Right ventricle myocardium inferior (tissue), 1 donor: ENCODE measurements at places on chromosomes 7 and 10. TPM values are rescaled to one million over a fixed set of nuclear protein-coding genes. Genes with fewer than 3 reads are reported as not detected.

DNA sequence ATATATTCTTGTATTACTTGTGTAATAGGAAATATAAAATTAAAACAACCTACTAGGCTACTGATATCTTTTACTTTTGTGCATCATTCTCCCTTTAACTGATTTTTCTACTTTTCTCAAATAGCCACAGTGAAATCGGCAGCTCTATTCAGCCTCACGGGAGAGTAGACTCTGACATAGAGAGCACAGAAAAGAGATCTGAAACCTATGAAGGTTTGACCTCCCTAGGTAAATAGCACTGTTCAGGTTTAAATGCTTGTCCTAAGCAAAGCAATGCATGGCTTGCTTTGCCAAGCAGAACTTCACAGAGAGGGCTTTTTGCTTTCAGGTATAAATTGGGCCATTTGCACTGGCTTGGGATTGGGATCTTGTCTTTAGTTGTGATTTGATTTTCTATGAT lies 53.1 kb downstream of the ACADSB start:
- no peak for DNase-seq

DNA sequence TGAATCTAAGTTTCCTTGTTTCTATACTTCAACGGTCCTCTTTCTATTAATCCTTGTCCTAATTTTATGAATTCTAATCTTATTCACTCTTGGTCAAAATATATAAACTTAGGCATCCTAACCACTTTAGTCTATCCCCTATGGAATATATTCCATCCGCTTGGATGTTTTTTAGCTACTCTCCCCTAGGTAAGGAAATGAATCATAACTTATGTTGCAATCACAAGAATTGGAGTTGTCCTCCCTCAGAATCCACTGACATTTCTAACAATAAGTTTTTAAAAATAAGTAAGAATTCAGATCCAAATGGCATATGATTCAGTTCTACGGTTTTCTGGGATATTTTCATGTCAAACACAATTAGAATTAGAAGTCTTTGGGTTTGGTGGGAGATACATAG lies 1081.6 kb downstream of the SORCS1 start:
- DNase-seq: no peak

DNA sequence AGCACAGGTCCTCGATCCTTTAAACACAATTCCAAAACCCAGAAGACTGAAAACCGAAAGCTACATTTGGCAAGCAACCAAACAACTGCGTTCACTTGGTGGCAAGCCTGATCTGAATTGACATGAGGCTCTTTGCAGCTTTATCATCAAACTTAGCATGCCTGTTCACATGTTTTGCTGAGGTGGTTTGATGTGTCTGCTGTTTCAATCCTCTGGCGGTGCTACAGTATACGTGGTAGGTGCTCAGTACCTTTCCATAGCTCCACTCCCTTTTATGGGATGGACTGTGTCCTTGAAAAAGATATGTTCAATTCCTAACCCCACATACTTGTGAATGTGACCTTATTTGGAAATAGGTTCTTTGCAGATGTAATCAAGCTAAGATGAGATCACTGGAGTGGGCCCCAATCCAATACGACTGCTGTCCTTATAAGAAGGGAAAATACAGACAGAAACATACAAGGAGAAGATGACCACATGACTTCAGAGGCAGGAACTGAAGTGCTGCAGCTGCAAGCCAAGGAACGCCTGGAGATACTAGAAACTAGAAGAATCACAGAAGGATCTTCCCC lies 33.4 kb downstream of the CCDC6 start:
- peak; percentile 47 for DNase-seq

DNA sequence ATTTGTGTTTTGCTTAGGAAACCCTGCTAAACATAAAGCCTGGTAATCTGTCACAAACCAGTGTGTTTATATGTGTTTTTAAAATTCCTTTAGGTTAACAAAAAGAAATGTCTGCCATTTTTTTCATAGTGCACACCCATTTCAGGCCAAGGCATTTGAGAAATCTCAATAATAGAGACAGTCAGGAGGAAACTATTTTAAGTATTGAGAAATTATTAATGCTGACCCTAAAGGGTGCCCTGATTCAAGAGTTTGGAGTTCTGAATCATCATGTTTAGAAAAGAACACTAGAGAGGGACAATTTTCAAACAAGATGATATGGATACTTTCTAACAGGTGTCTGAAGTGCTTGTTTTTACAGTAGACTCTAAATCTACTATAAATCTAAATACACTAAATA lies 28.7 kb downstream of the MALRD1 start:
- no peak for DNase-seq

- DNase-seq: no peak
These were observed 95.2 kb upstream of the FAM133B start for GRCh38 chr7:92685136-92686042.

Gene PRDX3
- 285 TPM for total RNA-seq

DNA sequence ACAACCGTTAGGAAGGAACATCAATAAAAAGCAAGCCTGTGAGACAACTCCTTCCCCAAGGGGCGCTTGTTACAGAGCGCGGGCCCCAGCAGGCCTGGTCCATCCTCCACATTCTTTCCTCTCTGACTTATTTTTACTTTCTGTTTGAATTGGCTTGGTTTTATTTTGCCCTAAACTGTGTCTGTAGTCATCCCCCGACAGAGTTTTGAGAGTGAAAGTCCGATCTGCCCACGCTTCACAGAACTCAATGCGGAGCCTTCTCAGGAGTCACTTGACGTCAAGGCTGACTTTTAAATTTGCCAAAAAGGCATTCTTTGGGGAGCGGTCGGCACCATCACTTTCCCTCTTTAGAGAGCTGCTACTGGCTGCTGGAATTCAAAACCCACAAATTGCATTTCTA lies 150.1 kb upstream of the KLF6 start:
- DNase-seq: no peak

- no peak for DNase-seq
These were observed 2.2 kb upstream of the UFSP1 start for GRCh38 chr7:100891568-100892247.

Gene CLCN1
- not detected for total RNA-seq

Gene ANKRD2
- 418 TPM for total RNA-seq

GRCh38 chr10:52639652-52640051 lies 132.9 kb downstream of the MBL2 start:
- DNase-seq: no peak

Gene TMEM236
- total RNA-seq: 0.51 TPM

- DNase-seq: no peak
These were observed 239.6 kb downstream of the TRIL start for GRCh38 chr7:28718545-28718944.

DNA sequence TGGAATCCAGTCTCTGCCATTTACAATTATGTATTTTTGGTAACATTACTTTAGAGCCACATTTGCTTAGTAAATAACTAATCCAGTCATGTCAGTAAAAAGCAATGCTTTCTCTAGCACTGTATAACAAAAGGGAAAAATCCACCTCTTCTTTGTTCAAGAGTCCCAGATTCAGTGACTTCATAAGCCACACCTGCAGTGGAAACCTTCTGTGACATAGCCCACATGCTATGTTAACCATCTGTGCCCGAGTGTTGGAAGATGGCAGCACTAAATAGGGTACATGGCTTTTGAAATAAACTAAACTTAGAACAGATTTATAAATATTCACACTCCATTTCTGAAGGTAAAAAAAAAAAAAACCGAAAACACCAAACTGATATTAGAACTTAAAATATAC lies 83.0 kb downstream of the CTTNBP2 start:
- no peak for DNase-seq

Gene ZNF746
- 8.4 TPM for total RNA-seq

Gene CASP2
- 11.8 TPM for total RNA-seq

Gene TACR2
- 0.19 TPM for total RNA-seq

DNA sequence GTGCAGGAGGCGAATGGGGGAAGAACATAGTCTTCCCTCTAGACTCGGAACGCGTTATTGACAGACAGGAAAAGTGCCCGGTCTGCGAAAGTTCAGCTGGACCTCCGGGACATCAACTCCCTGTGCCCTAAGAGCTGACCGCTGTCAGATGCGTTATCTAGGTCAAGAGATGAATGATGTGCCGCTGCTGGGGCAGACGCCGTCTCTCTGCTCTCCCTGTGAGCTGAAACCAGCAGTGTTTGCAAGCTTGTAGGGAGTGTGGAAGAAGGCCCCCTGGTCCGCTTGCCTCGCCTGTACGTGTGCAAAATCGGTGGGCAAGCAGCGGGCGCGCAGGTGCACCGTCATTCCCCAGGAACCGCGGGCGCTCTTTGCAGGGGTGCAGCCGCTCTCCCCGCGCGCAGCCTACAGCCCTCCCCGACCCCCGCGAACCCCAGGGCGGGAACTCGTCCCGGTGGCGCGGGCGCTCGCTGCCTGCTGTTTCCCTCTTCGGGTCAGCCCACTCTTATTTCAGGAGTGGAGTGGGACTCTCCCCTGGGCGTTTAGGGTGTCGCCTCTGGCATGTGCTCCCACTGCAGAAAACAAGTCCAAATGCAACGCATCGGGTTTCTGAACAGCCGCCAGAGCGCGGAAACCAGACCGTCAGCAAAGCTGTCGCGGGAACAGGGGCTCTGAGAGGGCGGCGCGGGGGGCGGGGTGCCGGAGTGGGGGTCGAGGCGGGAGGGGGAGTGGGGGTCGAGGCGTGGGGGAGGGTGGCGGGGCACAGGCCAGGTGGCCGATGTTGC lies 1.8 kb upstream of the PFKFB3 start:
- DNase-seq: peak; percentile 70

GRCh38 chr7:73936967-73937366 lies 76.0 kb downstream of the TMEM270 start:
- no peak for DNase-seq

DNA sequence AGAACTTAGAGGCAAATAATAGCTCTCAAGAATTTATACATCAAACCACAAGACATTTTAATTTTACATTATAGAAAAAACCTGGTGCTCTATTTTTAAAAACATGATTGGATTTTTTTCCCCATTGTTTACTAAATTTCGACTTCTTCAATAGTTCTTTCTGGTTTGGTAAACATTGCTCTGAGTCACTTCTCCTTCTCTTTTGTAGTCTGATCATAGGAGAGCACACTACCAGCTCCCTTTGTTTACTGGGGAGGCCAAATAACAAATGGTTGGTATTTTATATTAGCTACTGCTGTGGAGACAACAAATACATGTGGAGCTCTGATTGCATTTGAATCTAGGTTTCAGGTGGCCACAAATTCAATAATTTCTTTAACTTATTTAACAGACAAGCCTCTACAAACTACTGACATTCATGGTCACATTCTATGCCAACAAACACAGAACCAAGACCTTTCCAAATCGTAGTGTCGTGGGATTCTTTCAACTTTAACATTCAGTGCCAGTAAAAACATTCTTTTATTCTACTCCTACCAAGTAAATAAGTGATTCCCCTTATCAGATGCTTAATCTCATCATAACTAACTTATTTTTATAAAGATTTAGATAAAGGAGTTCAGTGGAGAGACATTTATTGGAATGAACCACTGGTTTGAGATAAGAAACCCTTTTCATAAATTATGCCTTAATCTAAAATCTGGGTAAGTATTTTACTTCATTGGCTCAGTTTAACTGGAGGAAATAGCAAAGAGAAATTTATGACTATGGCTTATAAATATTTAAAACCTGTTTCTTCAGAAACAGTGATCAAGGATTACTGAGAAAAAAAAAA lies 17.7 kb upstream of the FXYD4 start:
- no peak for DNase-seq

Gene POT1
- 12.1 TPM for total RNA-seq

- no peak for DNase-seq
These were observed 367.8 kb upstream of the C7orf33 start for GRCh38 chr7:148222721-148223120.

Gene AOC1
- total RNA-seq: 0.27 TPM

DNA sequence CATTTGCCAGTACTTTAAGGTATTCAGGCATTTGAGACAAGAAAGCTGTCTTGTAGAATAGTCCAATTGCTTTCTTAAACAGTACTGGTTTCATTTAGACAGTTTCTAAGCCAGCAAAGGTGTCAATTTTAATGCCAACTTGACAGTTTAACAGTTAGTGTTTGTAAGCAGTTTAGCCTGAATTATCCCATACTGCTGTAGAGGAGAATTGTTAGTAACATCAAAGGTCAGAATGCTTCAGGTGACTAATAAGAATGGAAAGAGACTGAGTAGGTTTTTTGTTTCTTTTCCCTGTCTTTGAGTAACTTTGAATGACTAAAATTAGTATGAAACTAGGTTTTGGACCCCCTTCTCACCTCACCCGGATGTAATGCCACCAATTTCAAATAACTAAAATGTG lies 29.5 kb upstream of the VDAC2 start:
- no peak for DNase-seq

GRCh38 chr10:11475831-11476434 lies 135.5 kb downstream of the USP6NL start:
- no peak for DNase-seq

GRCh38 chr7:133704453-133704852 lies 422.7 kb upstream of the LRGUK start:
- no peak for DNase-seq

DNA sequence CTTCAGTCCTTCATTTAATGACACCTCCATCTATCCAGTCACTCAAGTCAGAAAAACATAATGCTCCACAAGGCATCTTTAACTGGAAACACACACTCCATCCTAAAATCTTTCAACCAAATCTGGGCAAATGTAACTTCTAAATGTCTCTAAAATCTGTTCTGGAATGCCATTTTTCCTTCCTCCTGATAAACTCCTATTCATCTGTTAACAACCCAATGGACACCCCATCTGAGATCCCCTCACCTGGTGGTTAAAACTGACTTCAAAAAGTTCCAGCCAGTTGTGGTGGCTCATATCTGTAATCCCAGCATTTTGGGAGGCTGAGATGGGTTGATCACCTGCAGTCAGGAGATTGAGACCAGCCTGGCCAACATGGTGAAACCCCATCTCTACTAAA lies 78.7 kb downstream of the ARHGAP21 start:
- no peak for DNase-seq

Gene CHAT
- not detected for total RNA-seq

Gene PRF1
- total RNA-seq: 4.3 TPM

Gene SSC4D
- 1.3 TPM for total RNA-seq

DNA sequence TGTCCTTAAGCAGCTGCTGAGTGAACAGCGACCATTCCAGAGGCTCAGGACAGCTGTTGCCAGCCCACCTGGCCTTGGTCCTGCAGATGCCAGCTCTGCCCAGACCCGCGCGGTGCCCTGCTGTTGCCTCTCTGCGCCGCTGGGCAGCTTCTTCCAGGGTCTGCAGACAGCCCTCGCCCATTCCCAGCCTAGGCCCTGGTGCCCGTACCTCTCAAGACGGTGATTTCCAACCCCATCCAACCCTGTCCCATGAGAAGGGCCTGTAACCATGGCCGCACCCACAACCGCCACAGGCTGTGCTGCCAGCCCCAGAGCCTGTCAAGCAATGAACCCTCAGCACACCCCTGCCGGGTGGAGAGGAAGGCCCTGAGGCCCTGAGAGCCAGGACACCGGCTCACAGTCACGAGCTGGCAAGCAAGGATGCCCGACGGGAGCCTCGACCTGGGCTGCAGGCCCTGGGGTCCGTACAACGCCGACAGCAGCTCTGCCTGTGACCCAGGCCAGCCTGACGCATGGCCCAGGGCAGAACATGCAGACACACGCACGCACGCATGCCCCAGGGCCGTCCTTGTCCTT lies 231.9 kb downstream of the MAD1L1 start:
- peak; percentile 60 for DNase-seq

- DNase-seq: no peak
These were observed 275.9 kb downstream of the EXOC4 start for GRCh38 chr7:133528796-133529195.

GRCh38 chr10:15197276-15197675 lies 28.8 kb upstream of the NMT2 start:
- DNase-seq: no peak
